Spleen (tissue), 13 donors: ENCODE measurements at places on chromosomes 16 and 17. TPM values are rescaled to one million over a fixed set of nuclear protein-coding genes. Genes with fewer than 3 reads are reported as not detected.

PALB2 gene
- 14.5 TPM for total RNA-seq

CTRB1 gene
- total RNA-seq: not detected

NPIPB6 gene
- total RNA-seq: 0.36 TPM

CDH16 gene
- not detected for total RNA-seq

CRYBA1 gene
- total RNA-seq: not detected

AOC3 gene
- 16.9 TPM for total RNA-seq

HID1 gene
- 37.9 TPM for total RNA-seq

HSPB9 gene
- not detected for total RNA-seq

LIG3 gene
- total RNA-seq: 63.1 TPM

CACNA1G gene
- 1.3 TPM for total RNA-seq

GRCh38 chr17:36089888-36090836 lies at the start of gene CCL3:
TSS of gene CCL3 (minus strand) at chr17:36090143. CDS start at chr17:36090058, 85 bp downstream.
- peak; percentile 78 for DNase-seq

- DNase-seq: no peak
Measured at GRCh38 chr17:40170325-40170724, 6.9 kb upstream of the RAPGEFL1 start.

DNA sequence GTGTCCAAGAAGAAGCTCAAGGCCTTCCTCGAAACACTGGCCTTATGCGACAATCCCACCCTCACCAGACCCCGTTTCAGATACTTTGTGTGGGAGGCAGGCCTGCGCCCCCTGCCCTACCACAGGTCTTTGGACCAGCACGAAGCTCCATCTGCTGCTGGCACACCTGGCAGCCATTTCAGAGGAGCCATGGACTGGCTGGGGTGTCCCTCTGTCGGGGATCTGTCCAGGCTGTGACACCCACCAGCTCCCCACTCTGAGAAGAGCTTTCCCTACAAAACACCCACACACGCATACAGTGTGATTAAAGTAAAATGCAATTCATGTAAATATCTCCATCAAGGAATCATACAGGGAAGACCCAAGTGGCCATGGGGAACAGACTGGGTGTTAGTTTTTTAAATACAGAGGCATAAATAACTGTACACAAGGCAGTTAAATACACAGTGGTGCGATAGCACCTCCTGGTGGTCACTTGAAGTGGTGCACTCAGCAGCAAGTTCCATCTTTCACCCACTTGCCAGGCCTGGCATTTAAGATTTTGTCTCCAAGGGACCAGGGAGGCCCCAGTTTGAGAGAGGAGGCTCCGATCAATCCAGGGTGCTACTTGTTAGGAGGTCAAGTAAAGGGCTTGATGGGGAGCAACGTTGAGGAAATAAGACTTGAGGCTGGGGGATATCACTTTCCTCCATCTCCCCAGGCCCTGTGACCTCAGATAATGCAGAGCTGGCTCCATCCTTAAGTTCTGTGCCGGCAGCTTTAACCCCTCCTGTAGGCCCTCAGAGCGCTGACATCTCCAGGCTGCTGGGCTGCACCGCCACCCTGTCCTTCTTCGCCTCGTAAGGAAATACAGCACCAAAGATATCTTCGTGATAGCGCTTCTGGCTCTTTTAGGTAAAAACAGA lies 43.6 kb downstream of the NOS2 start:
- no peak for DNase-seq

GRCh38 chr16:17666293-17666692 lies 195.5 kb upstream of the XYLT1 start:
- DNase-seq: no peak

DNA sequence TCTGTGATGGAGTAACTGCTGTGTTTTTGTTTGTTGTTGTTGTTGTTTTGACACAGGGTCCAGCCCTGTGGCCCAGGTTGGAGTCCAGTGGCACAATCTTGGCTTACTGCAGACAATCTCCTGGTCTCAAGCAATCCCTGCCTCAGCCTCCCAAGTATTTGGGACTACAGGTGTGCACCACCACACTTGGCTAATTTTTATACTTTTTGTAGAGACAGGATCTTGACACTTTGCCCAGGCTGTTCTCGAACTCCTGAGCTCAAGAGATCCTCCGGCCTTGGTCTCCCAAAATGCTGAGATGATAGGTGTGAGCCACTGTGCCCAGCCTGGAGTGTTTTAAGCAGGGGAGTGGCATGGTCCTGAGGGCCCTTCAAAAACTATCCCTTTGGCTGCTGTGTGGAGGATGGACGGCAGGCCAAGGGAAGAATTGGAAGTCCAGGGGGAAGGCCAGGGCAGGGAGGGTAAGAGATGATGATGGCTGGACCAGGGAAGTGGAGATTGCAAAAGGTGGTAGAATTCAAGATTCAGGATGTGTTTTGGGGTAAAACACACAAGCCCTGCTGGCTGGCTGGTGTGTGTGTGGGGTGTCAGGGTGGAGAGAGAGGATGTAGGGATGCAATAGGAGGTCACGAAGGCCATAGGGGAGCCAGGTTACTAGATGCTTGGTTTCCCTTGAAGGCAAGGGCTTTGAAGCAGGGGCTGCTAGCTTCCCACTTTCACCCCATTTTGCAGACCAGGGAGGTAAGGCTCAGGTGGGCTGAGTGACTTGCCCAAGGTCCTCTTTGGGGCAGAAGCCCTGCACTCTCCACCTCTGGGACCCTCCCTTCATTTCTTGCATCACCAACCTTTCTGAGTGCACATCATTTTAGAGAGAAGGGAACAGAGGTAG lies 18.8 kb upstream of the PLLP start:
- peak; percentile 47 for DNase-seq

- peak; percentile 39 for DNase-seq
Measured at GRCh38 chr16:15807603-15808009, 49.2 kb downstream of the MYH11 start.

DNA sequence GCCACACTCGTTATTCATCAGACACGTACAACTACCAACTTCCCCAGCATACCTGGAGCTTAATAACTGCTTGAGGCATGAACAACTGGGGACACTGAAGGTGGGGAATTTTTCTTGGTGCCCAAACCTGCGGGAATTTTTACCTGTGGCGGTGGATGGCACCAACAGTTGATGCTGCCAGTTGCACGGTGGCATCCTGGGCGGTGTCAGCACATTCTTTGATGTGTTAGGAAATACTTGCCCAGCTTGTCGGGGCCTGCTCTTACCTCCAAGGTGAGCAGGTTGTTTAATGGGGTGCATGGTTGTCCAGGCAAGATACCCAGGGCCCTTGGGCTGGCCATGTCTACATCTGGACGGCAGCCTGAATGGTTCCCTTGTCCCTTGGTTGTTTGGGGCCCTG lies 79.6 kb downstream of the CRISPLD2 start:
- DNase-seq: no peak

DNA sequence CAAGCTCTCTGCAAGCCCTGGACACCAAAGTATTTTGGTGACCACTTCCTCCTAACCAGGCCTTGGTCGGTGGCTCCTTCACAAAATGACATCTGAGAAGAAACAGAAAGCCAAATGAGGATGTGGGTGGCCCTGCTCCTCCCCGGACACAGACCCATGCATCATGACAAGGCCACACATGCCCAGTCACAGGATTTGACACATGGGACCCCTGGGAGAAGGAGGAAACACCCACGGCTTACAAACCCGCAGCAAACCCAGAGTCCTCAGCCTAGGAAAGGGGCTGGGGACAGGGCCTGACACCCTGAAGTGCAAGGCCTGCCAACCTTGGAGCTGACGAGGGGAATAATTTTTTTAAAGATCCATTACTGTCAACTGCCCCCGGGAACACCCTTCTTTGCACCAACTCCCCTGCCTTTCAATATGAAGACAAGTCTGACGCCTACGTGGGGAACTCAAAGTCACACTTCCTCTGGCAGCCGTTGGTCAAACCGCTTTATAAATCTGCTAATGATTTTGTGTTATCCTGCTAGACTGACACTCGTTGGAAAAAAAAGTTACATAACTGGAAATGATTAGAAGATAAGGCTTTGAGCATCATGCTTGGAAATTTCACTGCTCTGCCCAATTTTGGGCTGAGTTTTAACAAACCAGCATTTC lies 41.3 kb downstream of the GAS7 start:
- DNase-seq: peak; percentile 86

GRCh38 chr16:80019395-80019794 lies 418.9 kb upstream of the MAF start:
- DNase-seq: no peak

- DNase-seq: no peak
Measured at GRCh38 chr17:67157732-67158639, 87.0 kb downstream of the HELZ start.

GRCh38 chr17:69818467-69818866 lies 256.6 kb upstream of the KCNJ16 start:
- no peak for DNase-seq

GRCh38 chr17:11642655-11643054 lies 44.4 kb downstream of the DNAH9 start:
- DNase-seq: no peak

GRCh38 chr16:30122604-30123160 lies 338 bp downstream of the MAPK3 start:
- no peak for DNase-seq

- no peak for DNase-seq
Measured at GRCh38 chr16:74521691-74522090, 85.2 kb downstream of the GLG1 start.

DNA sequence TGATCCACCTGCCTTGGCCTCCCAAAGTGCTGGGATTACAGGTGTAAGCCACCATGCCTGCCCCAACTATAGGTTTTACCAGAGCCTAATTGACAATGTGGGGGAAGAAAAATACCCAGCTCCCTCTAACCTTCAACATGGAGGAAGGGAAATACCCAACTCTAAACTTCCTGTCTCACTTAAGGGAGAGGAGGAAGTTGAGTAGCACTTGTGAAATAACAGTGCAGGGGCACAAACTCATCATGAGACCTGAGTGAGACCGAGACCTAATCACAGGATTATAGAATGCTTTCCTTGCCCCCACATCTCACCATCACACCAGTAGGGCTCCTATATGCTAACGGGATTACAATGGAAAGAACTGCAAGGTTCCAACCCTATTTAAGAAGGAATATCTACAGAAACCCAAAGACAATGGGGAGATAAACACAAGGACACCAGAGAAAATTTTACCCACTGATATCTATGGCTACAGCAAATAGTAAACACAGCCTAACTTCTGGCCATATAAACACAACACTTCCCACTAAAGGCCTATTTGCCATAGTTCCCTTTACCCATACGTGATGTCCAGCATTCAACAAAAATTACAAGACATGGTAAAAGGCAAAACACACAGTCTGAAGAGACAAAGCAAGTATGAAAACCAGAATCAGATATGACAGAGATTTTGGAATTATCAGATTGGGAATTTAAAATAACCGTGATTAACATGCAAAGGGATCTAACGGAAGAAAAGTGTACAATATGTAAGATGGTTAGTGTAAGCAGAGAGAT lies 26.9 kb downstream of the OR3A1 start:
- DNase-seq: no peak
